ENCODE measurements at places on chromosomes 13 and 19. TPM values are rescaled to one million over a fixed set of nuclear protein-coding genes. Genes with fewer than 3 reads are reported as not detected.

Gene SLC25A41
- total RNA-seq, result not detected

DNA sequence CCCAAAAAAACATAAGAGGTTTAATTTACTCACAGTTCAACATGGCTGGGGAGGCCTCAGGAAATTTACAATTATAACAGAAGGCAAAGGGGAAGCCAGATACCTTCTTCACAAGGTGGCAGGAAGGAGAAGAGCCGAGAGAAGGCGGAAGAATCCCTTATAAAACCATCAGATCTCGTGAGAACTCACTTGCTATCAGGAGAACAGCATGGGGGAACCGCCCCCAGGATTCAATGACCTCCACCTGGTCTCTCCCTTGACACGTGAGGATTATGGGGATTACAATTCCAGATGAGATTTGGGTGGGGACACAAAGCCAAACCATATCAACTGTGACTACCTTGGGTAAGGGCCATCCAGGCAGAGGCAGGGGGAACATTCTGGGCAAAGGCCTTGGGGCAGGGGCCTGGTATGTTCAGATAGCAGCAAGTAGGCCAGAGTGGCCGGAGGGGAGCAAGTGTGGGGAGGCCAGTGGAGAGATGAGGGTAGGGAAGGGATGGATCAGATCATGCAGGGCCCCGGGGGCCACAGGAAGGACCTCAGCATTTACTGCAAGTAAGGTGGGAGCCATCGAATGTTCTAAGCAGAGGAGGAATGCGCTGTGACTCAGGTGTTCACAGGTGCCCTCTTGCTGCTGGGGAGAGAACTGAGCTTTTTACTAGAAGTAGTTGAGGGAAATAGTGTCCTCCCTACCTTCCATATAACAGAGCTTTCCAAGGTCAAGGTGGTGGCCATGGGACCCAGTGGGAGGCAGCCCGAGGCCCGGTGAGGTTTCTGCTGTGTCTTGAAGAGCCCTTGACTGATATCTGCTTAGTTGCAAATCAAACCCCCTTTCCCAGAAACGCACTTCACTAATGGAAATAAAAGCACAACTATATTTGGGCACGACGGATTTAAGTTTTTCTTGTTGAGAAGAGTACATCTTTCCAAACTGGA is 18.0 kb downstream of the RAB3D start:
- 0 out of 2 replicates have a peak, but pooled peaks cover 3% of the 10 kb centered on the region for H3K4me1 ChIP-seq
- DNase-seq, result no peak
- H3K27ac ChIP-seq, result no peak overlapping the region
- H3K36me3 ChIP-seq, result peaks cover 2% of the 10 kb centered on the region
- no peaks in the 10 kb centered on the region for H3K27me3 ChIP-seq

Gene CPB2
- not detected for total RNA-seq

Gene LRRC63
- 0.26 TPM for total RNA-seq

DNA sequence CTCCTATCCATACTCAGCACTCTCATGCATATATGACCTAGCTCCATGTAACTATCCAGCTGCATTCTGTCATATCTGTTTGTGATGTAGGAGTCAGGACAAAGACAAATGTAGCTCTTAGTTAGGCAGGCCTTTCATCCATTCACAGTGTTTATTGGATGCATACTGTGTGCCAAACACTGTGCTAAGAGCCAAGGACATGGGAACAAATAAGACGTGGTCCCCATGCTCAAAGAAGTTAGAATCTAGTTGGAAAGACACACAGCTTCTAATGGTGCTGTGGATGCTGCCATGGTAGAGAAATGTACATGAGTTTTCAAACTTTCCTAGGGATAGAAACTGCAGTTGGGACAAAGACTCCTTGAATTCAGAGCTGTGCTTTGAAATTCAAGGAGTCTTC is 31.7 kb upstream of the IL17D start:
- no peaks in the 10 kb centered on the region for H3K27me3 ChIP-seq
- no peak overlapping the region for H3K4me3 ChIP-seq
- no peak for DNase-seq
- H3K36me3 ChIP-seq, result no peaks in the 10 kb centered on the region

Gene PRR19
- total RNA-seq, result not detected
